ENCODE measurements at places on chromosomes 7 and 10.

- no peak for DNase-seq
Measured at GRCh38 chr7:141028767-141029166, 14.0 kb upstream of the MRPS33 start.

GRCh38 chr10:118096022-118096421 lies 49.3 kb upstream of the RAB11FIP2 start:
- DNase-seq = no peak

- DNase-seq = no peak
Measured at GRCh38 chr10:95406651-95407280, 116.0 kb upstream of the PDLIM1 start.

GRCh38 chr10:1643161-1643907 lies 94.0 kb downstream of the ADARB2 start:
- no peak for DNase-seq

- DNase-seq = no peak
Measured at GRCh38 chr7:149595541-149595940, 97.9 kb upstream of the ZNF746 start.

GRCh38 chr10:74026428-74027015 lies 28.6 kb downstream of the VCL start:
- no peak for DNase-seq

DNA sequence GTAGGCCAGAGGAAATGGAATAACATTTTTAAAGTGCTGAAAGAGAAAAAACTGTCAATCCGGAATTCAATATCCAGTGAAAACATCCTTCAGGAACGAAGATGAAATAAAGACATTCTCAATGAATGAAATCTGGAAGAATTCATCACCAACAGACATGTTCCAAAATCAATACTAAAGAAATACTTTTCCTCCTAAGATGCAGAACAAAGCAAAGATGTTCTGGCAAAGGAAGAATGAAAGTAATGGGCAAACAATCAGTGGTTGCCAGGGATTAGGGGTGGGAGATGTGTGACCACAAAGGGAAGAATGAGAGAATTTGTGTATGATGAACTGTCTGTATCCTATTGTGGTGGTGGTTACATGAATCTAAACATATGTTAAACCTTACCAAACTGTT lies 52.8 kb upstream of the EEPD1 start:
- no peak for DNase-seq

- no peak for DNase-seq
Measured at GRCh38 chr7:35828817-35829216, 28.0 kb downstream of the SEPTIN7 start.

GRCh38 chr10:59903871-59904270 lies 2.5 kb downstream of the CCDC6 start:
- DNase-seq = no peak

GRCh38 chr7:10300577-10300976 lies 673.1 kb upstream of the PHF14 start:
- no peak for DNase-seq

- no peak for DNase-seq
Measured at GRCh38 chr10:114855776-114856543, 34.4 kb downstream of the FHIP2A start.

GRCh38 chr7:95365151-95365550 lies 31.0 kb downstream of the PON3 start:
- no peak for DNase-seq

DNA sequence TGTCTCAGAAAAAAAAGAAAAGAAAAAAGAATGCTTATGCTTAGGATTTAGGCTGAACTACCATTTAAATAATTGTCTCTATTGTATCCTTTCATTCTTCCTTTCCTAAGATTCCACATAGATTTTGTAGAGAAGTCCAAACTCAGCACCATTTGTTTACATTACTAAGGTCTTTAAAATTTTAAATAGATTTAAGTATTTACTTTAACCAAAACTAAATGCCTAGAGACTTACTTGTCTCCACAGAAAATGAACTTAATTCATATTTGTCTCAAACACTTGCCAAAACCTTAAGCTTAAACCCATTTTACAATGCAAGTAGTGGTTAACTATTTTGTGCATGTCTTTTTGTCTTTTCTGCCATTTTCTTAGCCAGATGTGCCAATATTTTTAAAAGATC lies 54.1 kb upstream of the ABI1 start:
- DNase-seq = no peak

DNA sequence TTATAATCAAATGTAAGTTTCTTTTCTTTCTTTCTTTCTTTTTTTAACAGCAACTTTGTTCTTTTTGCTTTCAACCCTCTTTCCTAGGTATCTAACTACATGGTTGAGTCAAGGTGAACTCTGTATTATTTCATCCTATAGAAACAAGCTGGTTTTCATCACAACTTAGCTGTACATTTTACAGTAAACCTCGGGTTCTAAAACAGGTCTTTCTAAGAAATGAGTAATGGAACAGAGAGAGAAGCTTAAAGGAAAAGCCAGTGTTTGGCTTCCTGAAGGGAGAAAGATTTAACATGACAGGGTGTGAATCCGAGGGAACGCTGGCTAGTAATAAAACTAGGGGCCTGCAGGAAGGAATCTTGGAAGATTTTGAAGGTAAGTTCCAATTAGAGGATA lies 143.4 kb upstream of the ITGB1 start:
- DNase-seq = no peak

GRCh38 chr7:50543776-50544442 lies 21.3 kb downstream of the DDC start:
- no peak for DNase-seq

DNA sequence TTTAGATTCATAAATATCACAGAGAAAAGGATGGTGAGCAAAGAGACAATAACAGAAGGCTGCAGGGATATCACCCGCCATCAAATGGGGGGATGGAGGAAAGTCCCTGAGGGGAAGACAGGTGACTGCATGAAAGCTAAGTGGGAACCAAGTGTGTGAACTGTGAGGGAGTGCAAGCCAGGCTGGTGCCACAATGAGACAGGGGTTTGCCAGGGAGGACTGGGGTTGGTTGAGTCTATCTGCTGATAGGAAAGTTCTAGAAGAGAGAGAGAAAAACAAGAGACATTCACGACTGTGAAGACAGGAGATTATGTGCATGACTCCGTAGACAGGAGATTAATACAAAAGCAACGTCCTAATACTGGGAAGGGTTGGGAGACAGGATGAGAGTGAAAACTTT lies 376.4 kb downstream of the PARD3 start:
- no peak for DNase-seq

- DNase-seq = no peak
Measured at GRCh38 chr7:112022128-112022527, 184.1 kb downstream of the DOCK4 start.

- no peak for DNase-seq
Measured at GRCh38 chr10:128877141-128877540, 589.9 kb upstream of the MGMT start.

- DNase-seq = no peak
Measured at GRCh38 chr10:124222988-124223710, 129.8 kb upstream of the CHST15 start.

DNA sequence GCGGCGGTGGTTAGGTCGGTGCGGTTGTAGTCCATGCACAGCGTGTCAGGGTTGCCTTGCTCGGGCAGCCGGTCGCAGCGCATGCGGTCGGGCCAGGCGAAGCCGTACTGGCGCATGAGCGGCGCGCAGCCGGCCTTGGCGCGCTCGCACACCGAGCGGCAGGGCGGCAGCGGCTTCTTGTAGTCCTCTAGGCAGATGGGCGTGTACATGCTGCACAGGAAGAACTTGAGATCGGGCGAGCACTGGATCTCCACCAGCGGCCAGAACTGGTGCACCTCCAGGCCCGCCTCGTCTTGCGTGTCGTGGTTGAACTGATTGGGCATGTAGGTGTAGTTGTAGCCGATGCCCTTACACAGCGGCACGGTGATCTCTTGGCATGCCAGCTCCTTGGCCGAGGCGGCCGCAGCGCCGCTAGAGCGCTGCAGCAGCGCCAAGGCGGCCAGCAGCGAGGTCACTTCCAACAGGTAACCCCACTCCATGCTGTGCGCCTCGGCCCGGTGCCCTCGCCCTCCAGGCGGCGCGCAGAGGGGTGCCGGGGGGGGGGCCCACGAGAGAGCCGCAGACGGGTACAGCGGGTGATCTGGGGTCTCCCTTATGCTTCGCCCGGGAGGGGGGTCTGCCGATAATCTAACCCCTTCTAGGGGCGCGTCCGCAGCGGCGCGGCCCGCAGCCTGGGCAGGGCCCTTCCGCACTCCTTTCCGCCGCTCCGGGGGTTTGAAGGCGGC lies 983 bp downstream of the FZD8 start:
- peak; percentile 38 for DNase-seq

- DNase-seq = no peak
Measured at GRCh38 chr10:98408799-98409198, 6.2 kb downstream of the PYROXD2 start.

DNA sequence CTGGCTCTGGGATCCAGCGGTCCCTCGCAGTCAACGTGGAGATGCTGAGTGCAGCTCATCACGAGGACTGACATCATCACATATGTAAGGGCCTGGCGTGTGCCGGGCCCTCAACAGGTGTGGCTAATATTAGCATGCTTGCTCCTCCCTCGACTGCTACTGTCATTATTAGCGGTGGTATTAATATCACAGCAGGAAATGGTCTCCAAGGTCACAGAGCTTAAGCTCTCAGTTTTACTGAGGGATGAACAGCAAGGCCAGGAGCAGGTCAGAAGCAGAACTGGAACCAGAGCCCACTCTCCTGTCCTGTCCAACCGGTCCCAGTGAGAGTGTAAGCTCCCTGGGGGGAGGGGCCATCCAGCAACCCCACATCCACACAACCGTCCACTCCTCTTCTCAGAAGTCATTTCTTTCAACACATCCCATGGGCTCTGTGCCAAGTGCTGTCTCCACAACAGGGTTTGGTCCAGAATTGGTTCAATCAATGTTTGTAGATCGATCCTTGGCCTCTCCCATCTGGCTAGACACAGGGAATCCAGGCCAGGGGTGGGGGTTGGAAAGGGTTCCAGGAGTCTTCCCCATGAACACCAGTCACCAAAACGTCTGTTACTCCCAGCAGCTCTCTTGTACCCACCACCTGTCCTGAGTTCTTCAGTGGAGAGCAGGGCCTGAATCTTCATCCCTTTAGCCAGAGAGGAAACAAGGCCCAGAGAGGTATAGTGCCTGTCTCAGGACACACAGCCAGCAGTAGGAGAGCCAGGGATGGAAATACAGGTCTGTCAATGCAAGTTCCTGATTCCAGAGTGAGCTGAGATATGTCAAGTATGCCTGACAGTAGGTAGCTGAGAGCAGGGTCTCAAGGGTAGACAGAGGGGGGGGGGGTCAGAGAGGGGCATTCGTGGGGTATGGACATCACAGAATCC lies 45.3 kb upstream of the ZMIZ1 start:
- no peak for DNase-seq

GRCh38 chr7:48090095-48090805 lies 1.2 kb downstream of the UPP1 start:
- no peak for DNase-seq

DNA sequence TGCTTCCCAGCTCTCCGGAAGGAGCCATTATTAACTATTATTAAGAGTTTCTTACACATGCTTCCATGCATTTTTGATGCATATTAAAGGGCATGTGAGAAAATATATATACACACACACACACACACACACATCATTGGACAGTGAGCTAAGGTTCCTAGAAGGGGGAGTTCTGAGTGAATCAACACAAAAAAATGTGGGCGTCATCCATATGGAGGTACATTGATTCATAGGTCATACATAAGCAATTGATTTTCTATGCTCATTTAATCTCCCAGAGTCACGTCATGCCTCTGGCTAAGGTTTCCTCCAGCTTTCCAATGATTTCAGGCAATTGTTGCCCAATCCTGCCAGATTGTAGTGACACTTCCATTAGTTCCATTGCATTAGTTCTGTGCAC lies 269.4 kb downstream of the DNAJB9 start:
- no peak for DNase-seq

DNA sequence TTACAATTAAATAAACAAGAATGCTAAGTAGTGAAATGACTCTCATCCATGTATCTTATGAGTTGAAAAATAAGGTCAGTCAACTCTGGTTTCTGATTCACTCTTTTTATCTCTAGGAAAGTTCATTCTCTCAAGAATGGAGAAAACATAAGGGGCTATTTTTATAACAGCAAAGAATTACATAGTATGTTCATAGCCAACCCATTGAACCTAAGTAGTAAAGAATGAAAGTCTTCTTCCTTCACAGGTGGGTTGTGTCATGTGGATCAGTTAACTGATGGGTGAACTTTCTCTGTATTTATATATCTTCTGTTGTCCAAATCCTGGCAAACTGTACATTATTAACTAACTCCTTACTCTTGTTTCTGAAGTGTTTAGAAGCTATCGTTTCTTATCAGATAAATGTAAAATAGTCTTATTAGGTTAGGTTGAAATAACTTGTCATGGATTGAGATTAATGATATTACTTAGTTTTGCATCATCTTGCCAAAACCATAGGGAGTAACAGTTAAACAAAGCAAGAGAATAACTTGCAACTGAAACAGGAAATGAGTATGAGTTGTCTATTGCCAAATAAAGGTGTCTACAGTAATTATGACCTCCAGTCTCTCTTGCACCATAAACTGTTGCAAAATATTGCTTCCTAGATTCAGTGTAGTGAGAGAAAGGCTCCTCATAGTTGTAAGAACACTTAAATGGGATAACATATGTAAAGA lies 86.8 kb downstream of the ANKRD7 start:
- peak; percentile 24 for DNase-seq

- no peak for DNase-seq
Measured at GRCh38 chr10:80459047-80459865, 5.1 kb downstream of the TSPAN14 start.

- peak; percentile 100 for DNase-seq
Measured at GRCh38 chr7:97117372-97118188, at the start of gene SDHAF3. Gene SDHAF3 (plus strand): TSS chr7:97117698. CDS start chr7:97117724, 26 bp downstream.

DNA sequence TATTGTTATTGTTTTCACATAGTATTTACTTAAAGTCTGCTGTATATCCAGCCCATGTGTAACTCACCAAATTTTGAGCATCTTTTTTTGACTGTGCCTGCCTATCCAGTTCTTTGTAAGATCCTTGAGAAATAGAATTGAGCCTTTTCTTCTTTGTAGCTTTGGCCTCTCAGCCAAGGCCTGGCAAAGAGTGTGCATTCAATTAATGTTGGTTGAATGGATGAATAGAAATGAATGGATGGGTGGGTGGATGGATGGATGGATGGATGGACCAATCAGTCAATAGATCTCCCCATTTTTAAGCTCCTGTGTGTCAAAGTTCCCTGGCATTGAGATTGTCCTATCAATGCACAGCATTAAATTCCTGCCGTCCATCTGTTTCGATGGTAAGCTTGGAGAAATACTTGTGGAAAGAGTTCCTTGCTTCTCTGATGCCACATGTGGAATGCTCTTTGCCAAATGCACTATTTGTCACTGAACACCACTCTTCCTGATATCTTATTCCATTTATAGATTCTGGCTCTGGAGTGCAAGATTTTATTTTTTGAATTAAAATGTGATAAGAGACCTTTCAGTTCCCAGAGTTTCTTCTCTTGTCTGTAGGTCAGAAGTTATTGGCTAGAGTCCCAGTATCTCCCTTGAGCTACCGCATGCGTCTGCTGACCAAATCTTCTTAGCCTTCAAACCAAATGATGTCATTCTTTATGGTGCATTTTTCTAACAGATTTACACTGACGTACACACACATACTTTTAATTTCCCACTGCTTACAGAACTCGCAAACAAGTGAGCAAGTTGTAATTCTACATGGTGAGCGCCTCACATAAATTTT lies 20.7 kb upstream of the ADRB1 start:
- no peak for DNase-seq

GRCh38 chr10:113754768-113755167 lies 3.3 kb downstream of the PLEKHS1 start:
- no peak for DNase-seq
